DMS 273 treated with DMSO at 0.1 percent for 48 hours (cell line): ENCODE measurements at places on chromosomes 5 and 9.

- no peak for DNase-seq
These were observed 94.4 kb downstream of the TRIO start for GRCh38 chr5:14237317-14238086.

GRCh38 chr9:138045541-138046490, 168.2 kb downstream of the CACNA1B start:
- no peak for DNase-seq

DNA sequence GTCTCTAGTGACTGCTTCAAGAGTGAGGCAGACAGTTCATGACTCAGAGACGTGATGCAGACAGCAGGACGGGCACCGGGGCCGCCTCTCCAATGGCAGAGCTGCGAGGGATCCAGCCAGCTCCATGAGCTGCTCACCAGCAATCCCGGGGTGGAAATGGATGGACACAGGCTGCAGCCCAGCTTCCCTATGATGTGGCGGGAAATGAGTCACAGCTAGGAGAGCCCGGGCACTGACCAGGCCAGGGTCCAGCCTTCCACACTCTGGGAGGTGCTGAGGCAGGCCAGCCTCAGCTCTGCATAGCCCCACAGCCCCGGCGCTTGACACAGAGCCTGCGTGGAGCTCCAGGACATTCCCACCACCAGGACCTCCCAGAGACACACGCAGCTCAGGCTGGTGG, 244.8 kb upstream of the IRX2 start:
- DNase-seq = no peak

GRCh38 chr9:90147426-90147825, 495.2 kb downstream of the DIRAS2 start:
- DNase-seq = no peak

- DNase-seq = no peak
These were observed 1397.8 kb downstream of the PTPRD start for GRCh38 chr9:9215050-9215449.

GRCh38 chr5:35046774-35047173, 975 bp downstream of the AGXT2 start:
- DNase-seq = no peak

DNA sequence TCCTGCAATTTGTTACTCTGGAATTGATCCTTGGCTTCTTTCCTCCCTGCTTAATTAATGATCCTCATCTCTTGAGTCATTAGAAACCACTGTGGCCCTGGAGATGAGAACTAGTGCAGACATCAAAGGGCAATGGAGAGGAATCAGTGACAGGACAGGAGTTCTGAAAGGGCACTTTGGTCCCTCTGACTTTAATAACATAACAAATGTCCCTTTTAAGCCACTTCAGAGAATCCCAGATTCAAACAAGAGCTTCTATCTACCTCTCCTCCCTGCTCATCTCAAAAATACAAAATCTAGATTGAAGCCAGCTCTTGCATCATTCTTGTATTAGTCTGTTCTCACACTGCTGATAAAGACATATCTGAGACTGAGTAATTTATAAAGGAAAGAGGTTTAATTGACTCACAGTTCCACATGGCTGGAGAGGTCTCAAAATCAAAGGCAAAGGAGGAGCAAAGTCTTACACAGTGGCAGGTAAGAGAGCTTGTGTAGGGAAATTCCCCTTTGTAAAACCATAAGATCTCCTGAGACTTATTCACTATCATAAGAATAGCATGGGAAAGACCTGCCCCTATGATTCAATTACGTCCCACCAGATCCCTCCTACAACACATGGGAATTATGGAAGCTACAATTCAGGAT, 139.1 kb downstream of the PLPPR1 start:
- no peak for DNase-seq

DNA sequence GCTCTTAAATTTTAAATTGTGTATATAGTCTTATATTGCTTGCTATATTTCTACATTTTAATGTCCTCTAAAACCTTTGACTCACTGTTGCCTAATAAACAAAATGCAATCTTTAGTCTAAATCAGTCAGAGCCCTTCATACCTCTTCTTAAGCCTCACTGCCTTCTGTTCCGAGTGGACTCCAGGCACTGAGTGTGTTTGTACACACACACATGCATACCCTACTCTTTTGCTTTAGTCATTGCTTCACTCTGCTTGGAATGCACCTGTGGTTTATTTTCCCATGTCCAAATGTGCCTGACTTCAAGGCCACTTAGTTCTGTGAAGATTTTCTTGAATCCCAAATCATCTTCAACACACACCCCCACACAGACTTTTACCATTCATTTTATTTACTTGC, 60.9 kb downstream of the SLC12A2 start:
- DNase-seq = no peak

DNA sequence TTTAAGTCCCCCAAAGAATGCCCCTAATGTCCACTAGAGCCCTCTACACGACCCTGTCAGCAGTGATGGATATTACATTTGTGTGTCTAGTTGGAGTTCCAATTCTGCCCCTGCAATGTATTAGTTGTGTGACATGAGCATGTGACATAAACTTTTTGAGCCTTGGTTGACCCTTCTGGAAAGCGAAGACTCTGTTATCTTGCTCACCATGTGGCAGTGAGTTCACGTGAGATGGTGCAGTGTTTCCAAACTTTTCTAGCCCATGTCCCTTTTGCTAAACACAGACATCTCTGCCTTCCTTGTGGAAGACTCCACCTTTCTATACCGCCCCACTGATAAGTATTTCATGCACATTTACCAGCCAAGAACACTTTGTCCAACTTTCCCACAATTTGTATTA, 87.0 kb upstream of the BOD1 start:
- no peak for DNase-seq

- DNase-seq = no peak
These were observed 151.1 kb downstream of the TRPM6 start for GRCh38 chr9:74736646-74737045.

DNA sequence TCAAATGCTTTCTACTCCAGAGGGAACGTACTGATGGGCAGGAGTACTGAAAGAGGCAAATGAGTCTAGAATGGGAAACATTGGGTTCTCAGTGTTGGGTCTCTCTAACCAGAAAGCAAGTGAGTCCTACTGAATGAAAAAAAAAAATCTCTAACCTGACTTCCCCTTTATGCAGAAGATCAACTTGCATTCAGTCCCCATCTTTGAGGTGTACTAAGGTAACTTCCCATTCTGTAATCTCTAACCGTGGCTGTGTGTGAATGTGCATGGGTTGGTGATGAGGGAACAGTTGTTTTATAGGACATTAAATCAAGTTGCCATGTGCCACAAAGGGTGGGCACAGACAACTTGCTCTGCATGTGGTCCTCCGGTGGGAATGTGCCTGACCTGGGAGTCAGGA, 264.6 kb upstream of the CLINT1 start:
- DNase-seq = no peak

- DNase-seq = no peak
These were observed 478.6 kb upstream of the C9orf72 start for GRCh38 chr9:28051559-28052503.

- DNase-seq = no peak
These were observed 892 bp downstream of the SMIM32 start for GRCh38 chr5:136192015-136192525.

DNA sequence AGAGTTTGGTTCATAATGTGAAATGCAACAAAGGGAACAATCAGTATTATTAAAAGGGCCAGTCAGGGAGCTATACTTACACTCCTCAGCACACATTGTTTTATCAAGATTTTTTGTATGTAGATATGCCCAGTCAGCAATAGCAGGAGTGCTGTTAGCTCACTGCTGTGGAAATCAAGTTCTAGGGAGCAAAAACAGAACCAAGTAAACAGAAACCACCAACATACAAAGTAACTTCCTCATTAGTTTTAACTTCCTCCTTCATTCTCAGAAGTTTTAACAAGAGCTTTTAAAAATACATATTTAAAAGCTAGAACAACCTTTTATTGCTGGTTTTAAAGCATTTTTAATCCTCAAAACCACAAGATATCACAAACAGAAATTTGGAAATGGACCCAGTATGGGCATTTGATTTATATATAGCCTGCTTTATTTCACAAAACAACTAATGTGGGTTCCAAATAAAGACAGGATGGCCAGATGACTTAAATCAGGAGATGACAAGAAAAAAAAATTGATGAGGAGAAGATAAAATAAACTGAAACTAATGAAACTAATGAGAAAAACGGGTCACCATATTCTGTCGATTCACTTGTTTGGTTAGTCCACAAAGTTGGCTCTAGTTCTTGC, 178.5 kb downstream of the ADAMTS12 start:
- no peak for DNase-seq

GRCh38 chr9:77018969-77019235, 553 bp upstream of the FOXB2 start:
- no peak for DNase-seq

DNA sequence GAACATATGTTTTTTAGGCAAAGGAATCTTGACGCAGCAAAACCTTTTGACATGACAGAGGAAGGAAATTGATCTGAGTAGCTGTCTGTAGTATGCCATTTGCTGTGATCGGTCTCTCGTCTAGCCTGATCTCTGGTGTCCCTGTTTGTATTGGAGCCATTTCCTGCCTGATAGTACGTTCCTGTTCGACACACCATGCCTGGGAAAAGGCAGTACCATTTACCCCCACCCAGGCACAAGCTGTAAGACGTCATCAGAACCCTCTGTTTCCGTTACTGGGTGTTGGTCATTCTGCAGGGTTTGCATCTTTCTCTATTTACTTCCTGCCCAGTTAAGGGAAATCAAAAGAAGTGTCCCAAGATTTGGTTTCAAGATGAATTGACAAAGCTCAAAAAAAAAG, 129.7 kb downstream of the CEMIP2 start:
- DNase-seq = no peak

DNA sequence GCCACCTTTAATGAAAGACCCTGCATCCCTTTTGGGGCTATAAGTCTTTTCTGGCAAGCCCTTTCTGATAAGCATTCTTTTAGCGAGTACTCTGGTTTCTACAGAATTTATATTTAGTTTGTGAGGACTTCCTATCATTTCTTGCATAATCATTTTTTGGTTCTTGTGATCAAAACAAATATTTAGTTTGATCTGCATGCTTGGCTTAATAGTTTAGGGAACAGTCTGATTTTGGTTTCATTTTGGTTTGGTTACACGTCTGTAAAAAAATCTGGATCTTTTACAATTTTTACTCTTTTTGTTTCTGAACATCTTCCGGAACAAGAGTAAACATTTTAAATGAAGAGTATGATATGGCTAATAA, 1074.4 kb downstream of the CDH9 start:
- no peak for DNase-seq

DNA sequence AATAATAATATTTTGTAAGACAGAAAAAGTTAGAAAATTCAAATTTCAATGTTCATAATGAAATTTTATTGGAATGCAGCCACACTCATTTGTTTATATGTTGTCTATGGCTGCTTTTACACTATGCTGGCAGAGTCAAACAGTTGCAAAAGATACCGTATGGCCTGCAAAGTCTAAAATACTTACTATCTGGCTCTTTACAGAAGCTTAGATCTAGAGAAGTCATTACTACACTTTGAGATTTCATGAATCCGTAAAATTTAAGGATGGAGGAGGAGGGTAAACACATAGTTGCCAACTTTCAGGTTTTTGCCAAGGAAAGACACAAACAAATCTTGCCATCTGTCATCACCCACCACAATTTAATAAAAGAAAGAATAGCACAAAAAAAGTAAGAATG, 25.1 kb upstream of the PCSK1 start:
- no peak for DNase-seq

GRCh38 chr5:95669985-95670384, 12.8 kb downstream of the SPATA9 start:
- no peak for DNase-seq

DNA sequence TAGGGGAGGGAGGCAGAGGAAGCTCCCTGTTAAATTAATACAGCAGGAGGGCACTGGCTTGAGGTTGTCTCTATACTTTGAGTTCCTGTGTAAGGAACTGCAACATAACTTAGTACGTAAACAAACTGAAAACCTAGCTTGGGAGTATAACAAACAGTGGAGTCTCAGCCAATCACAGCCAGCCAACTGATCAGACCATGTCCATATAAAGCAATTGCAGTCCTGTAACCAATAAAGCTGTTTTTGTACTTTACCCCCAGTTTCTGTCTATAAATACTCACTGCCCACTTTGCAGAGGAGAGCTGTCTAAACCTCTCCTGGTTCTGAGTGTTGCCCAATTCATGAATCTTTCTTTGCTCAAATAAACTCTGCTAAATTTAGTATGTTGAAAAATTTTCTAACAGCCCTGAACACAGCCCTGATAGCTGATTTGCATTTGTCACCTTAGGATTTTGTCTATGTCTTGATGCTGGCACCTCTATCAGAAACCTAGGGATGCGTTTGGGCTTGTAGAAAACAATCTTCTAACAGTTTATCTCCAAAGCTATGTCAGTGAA, 39.9 kb downstream of the GDNF start:
- no peak for DNase-seq

- no peak for DNase-seq
These were observed 58.4 kb downstream of the TTC39B start for GRCh38 chr9:15248621-15249020.

DNA sequence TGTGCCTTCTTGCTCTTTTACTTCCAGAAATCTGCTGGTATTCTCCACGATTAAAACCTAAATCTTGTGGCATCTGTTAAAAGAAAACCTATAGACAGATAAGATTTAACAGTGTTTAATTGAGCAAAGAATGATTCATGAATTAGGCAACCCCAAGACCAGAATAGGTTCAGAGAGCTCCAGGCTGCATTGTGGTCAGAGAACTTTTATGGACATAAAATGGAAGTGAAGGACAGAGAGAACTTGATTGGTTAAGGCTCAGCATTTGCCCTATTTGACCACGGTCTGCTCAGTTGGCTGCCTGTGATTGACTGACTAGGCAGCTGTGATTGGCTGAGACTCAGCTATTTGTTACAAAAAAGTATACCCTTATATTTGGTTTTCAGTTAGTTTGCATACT, 10.4 kb upstream of the SLC36A2 start:
- no peak for DNase-seq

DNA sequence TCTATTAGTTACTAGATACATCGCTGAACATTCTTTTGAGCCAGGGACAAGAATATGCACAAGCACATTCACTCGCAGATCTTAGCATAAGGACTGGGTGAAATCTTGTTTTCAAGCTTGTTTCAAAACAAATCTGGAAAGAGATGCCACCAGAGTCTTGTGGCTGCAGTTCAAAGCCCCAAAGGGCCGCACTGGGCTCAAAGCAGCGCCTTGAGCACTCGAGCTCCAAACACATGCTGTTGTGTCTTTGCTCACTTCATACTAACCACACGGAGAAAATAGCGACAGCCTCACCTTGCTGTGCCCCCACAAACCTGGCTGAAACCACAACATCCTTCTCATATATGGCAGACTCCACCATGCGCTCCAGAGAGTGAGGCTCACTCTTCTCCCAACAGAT, 34.2 kb upstream of the IL7R start:
- DNase-seq = no peak

GRCh38 chr5:45507178-45507577, 189.0 kb downstream of the HCN1 start:
- no peak for DNase-seq

- no peak for DNase-seq
These were observed 116.9 kb downstream of the ARRDC3 start for GRCh38 chr5:91266184-91266705.

GRCh38 chr5:113989913-113990305, 372.0 kb upstream of the KCNN2 start:
- DNase-seq = no peak

GRCh38 chr5:40915341-40915926, 6.1 kb downstream of the C7 start:
- DNase-seq = no peak

- DNase-seq = peak; percentile 45
These were observed 62.3 kb downstream of the RAPGEF1 start for GRCh38 chr9:131677444-131678180.

- no peak for DNase-seq
These were observed 97.3 kb downstream of the PLCXD3 start for GRCh38 chr5:41413074-41413473.

- DNase-seq = no peak
These were observed 296.1 kb upstream of the DMAC1 start for GRCh38 chr9:8095672-8096086.
